Fibroblast of lung (primary cell): ENCODE measurements at places on chromosomes 13 and 19. TPM values are rescaled to one million over a fixed set of nuclear protein-coding genes. Genes with fewer than 3 reads are reported as not detected.
A peak's percentile ranks its signal among the peaks of the same experiment; 100 is the strongest.

DNA sequence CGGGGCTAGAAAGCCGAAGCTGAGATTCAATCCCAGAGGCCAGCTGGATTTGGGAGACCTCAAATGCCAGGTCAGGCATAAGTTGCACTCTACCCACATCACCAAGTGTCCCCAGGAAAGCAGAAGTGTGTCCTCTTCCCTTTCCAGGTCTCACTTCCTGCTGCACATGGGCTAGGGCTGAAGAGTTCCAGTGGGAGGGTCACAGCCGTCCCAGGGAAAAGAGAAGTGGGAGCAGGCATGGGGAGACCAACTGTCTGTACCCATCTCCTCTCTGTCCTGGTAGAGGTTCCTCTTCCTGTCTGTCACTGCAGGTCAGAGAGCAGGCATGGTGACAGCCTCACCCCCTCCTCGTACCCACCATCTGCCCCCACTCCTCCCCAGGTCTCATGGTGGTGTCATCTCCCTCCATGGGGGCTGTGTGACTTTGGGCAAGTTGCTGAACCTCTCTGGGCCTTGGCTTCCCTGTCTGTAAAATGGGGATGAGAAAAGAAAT lies 14.8 kb downstream of the AXL start:
- H3K4me1 ChIP-seq = peaks cover 6% of the 10 kb centered on the region
- H3K27ac ChIP-seq = no peak overlapping the region
- H3K27me3 ChIP-seq = no peaks in the 10 kb centered on the region
- H3K4me3 ChIP-seq = no peak overlapping the region
- no peak for DNase-seq

Gene S1PR4
- total RNA-seq = not detected in 2 replicates

- DNase-seq = no peak
- H3K4me1 ChIP-seq = no peaks in the 10 kb centered on the region
- H3K36me3 ChIP-seq = no peaks in the 10 kb centered on the region
- peaks cover 25% of the 10 kb centered on the region for H3K27me3 ChIP-seq
Measured at GRCh38 chr19:5397804-5398692, 57.2 kb upstream of the ZNRF4 start.

GRCh38 chr13:61410669-61411297 lies 4.9 kb downstream of the PCDH20 start:
- no peak overlapping the region for H3K4me3 ChIP-seq
- peak; percentile 34 for DNase-seq
- no peak overlapping the region for H3K27ac ChIP-seq
- H3K27me3 ChIP-seq = no peaks in the 10 kb centered on the region

Gene SLC7A10
- not detected in 2 replicates for total RNA-seq

Gene ZNF222
- 12.1 and 13.0 TPM in 2 replicates for total RNA-seq
